ENCODE measurements at places on chromosomes 2 and 18. TPM values are rescaled to one million over a fixed set of nuclear protein-coding genes. Genes with fewer than 3 reads are reported as not detected.

DNA sequence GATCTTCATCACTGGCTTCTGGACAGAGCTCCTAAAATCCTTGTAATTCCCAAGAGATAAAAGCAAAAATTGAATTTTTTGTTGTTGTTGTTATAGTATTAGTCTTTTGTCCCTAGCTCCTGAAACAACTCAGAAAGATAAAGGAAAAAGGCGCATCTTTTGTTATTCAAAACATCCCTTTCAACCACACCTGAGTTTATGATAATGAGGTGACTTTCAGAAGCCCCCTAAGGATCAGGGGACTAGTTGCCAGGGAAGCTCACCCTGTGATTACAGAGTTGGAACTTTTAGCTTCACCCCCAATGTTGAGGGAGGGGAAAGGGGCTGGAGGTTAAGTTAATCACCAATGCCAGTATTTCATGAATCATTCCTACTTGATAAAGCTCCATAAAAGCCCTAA is 10.3 kb upstream of the CERKL start:
- no peaks in the 10 kb centered on the region for H3K27me3 ChIP-seq
- no peak for DNase-seq
- H3K36me3 ChIP-seq = no peaks in the 10 kb centered on the region
- H3K4me1 ChIP-seq = no peaks in the 10 kb centered on the region
- no peak overlapping the region for H3K27ac ChIP-seq
- H3K4me3 ChIP-seq = no peak overlapping the region

GRCh38 chr18:11851146-11851805 is at the start of gene CHMP1B:
CHMP1B (plus strand) TSS chr18:11851413; CDS start chr18:11851512, 99 bp downstream.
- peaks cover 18% of the 10 kb centered on the region for H3K4me1 ChIP-seq
- H3K27ac ChIP-seq = peak within 1 kb of the TSS; percentile 93
- no peaks in the 10 kb centered on the region for H3K27me3 ChIP-seq

DNA sequence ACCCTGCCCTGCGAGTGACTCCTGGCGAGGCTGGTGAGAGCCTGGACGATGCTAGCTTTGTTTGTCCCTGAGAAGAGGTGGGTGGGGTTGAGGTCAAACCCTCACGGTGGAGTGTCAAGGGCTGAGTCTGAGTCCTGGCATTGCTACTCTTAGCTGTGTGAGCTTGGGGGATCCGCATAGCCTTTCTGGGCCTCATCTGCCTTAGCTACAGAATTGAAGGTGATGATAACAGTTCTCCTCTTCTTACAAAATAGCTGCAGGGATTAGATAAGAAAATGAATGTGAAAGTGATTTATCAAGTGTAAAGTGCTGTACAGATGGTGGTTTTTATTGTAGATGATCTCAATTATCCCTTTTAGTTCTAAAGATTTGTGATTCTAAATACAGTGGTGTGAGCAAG is 144.6 kb downstream of the LPIN1 start:
- no peaks in the 10 kb centered on the region for H3K4me1 ChIP-seq
- no peak for DNase-seq
- H3K27me3 ChIP-seq = no peaks in the 10 kb centered on the region
- H3K4me3 ChIP-seq = no peak overlapping the region

GRCh38 chr2:44713170-44713569 is 228.3 kb upstream of the SIX3 start:
- no peak overlapping the region for H3K4me3 ChIP-seq
- H3K27ac ChIP-seq = no peak overlapping the region
- H3K36me3 ChIP-seq = no peaks in the 10 kb centered on the region
- no peaks in the 10 kb centered on the region for H3K4me1 ChIP-seq
- H3K27me3 ChIP-seq = no peaks in the 10 kb centered on the region

- no peaks in the 10 kb centered on the region for H3K4me1 ChIP-seq
- H3K27ac ChIP-seq = no peak overlapping the region
- no peak overlapping the region for H3K4me3 ChIP-seq
- no peak for DNase-seq
- H3K27me3 ChIP-seq = no peaks in the 10 kb centered on the region
Measured at GRCh38 chr2:58535182-58535581, 294.1 kb upstream of the FANCL start.

DNA sequence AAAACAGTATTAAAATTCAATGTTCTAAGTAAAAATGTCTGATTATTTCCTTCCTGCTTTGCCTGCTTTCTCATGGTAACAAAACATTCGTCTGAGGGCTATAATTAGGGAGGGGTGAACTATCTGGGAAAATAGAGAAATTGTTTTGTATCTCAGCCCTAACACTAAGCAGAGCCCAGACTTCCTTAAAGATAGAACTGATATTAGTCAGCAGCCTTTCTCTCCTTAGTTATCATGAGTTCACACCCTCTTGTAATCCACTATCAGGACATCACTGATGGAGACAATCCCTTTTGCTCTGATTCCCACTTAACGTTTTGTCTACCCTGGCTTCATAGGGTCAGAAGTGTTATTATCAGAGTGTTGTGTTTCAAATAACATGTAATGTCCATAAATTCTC is 701.1 kb upstream of the ZEB2 start:
- H3K36me3 ChIP-seq = no peaks in the 10 kb centered on the region
- DNase-seq = no peak
- no peak overlapping the region for H3K27ac ChIP-seq
- no peaks in the 10 kb centered on the region for H3K27me3 ChIP-seq
- H3K4me3 ChIP-seq = no peak overlapping the region
- no peaks in the 10 kb centered on the region for H3K4me1 ChIP-seq

DNA sequence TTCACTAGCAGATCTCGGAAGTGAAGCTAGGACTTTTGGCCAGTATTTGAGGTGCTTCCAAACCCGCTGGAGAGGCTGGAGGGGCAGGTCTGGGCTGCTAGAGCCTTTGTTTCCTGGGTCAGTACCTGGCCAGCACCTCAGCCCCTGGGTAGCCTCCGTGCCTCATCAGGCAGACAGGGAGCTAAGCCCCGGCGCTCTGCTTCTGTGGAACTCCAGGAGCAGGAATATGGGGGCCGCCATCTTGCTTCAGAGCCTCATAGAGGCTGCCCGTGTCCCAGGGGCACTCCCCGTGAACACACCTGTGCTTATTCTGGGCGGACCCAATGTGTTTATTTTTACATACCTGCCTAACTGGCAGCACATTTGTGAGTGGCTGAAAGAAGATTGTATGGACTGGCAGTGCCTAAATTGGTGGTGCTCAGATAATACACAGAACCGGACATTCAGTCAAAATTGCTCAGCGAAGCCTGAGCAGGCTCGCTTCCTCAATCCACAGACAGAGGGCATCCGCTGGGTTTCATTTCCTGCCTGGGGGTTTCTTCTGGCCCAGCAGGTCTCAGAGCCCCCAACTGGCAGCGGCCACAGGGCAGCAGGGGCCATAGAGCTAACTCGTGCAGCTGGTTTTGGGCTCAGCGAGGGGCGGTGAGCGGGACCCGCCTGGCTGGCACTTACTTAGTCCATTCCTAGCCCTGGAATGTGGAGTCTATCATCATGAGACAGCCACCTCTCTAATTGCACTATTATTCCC is 176.8 kb upstream of the ALKAL2 start:
- DNase-seq = no peak
- H3K4me3 ChIP-seq = no peak overlapping the region
- peaks cover 10% of the 10 kb centered on the region for H3K4me1 ChIP-seq
- no peaks in the 10 kb centered on the region for H3K27me3 ChIP-seq
- H3K27ac ChIP-seq = no peak overlapping the region

DNA sequence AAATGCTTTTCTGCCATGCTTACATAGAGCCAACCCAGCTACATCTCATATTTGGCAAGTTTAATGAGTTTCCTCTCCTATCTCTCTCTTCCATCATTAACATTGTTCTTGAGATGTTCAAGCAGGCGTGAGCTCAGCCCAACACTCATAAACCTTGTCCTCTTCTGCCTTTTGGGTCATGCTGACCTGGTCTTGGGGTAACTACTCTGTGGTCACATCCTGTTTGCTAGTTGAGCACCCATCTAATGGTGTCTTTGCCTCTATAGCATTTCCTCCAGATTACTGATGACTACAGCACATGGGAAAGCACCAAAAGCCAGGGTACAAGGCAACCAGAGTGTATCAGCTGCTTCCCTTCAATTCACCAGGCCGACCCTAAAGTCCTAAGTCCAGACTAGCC is 366.9 kb upstream of the HNRNPA3 start:
- H3K4me1 ChIP-seq = no peaks in the 10 kb centered on the region
- H3K27ac ChIP-seq = no peak overlapping the region
- H3K36me3 ChIP-seq = no peaks in the 10 kb centered on the region
- no peak for DNase-seq
- H3K27me3 ChIP-seq = no peaks in the 10 kb centered on the region

- H3K4me1 ChIP-seq = peaks cover 9% of the 10 kb centered on the region
- no peak overlapping the region for H3K4me3 ChIP-seq
- H3K36me3 ChIP-seq = no peaks in the 10 kb centered on the region
- no peak for DNase-seq
- H3K27ac ChIP-seq = no peak overlapping the region
Measured at GRCh38 chr2:9030841-9031240, 27.4 kb upstream of the MBOAT2 start.

- peaks cover 23% of the 10 kb centered on the region for H3K4me1 ChIP-seq
- no peaks in the 10 kb centered on the region for H3K36me3 ChIP-seq
- peaks cover 33% of the 10 kb centered on the region for H3K27me3 ChIP-seq
Measured at GRCh38 chr2:219525533-219526232, 11.4 kb downstream of the ASIC4 start.

DNA sequence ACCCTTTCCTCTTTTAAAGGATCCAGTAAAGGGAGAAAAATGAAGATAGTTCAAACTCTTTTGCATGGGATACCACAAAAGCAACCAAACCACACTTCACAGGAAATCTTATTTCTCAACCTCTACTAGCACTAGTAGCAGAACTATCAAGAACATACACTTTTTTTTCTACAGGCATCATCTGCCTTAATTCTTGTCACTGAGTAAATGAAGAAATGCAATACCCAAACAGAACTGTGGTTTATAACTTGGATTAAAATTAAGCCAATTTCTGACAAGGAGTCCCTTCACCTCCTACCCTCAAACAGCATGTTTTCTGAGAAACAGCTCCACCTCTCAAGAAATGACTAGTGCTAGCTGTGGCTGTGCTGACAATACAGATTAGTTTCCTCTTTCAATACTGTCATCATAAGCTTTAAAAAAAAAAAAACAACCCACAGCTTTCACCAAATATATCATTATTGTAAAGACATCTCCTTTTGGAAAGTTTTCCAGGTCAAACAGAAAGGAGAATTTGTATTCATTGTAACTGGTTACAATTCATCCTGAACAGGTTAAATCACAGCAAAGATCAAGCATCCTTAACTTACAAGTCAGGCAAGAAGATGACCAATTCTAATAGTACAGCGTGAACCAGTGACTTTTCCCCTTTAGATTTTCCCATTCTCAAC is 44.4 kb downstream of the PTPN2 start:
- no peak for DNase-seq
- no peaks in the 10 kb centered on the region for H3K27me3 ChIP-seq
- H3K4me3 ChIP-seq = no peak overlapping the region
- no peaks in the 10 kb centered on the region for H3K36me3 ChIP-seq
- H3K27ac ChIP-seq = peak overlapping the region; percentile 70

DNA sequence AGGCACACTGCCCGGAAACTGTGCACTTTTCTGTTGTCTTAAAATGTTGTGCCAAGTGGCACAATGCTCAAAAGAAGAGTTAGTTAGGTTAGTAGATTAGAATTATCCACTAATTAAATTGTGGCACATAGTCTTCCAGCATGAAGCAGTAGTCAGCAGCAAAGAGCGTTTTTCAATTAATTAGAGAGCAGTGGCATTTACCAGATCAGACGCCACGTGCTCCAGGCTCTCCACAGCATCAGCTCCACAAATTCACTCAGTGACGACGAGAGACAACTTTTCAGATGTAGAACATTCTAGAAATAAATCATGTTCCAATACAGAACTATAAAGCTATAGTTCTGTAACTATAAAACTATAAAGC is 16.4 kb upstream of the RTTN start:
- no peaks in the 10 kb centered on the region for H3K27me3 ChIP-seq
- no peak overlapping the region for H3K27ac ChIP-seq
- no peak for DNase-seq
- H3K4me3 ChIP-seq = no peak overlapping the region
- H3K4me1 ChIP-seq = no peaks in the 10 kb centered on the region
- H3K36me3 ChIP-seq = no peaks in the 10 kb centered on the region

Gene LONRF2
- 14.2 TPM for total RNA-seq

Gene DLX2
- not detected for total RNA-seq

Gene UNC80
- 1.8 TPM for total RNA-seq

Gene ST6GAL2
- not detected for total RNA-seq

Gene ANKRD30B
- total RNA-seq = 5.9 TPM

Gene SERPINB13
- total RNA-seq = not detected

Measured in body of pancreas (tissue), 4 donors.